ENCODE measurements at places on chromosomes 12 and 14.

DNA sequence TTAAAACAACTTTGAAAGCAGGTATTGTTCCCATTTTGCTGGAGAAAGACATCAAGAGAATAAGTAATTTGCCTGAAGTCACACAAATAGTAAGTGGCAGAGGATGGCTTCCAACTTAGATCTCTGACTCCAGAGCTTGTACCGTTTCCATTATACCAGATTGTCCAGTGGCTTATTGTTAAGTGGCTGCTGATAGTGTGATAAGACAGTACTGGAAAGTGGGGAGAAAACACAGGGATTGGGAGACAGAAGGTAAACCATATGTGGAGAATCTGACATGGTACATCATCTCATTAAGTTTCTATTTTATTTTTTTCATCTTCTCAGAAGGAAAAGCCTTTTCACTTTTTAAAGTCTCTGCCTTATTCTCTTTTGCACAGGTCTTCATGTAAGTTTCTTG lies 108.5 kb downstream of the SRGAP1 start:
- DNase-seq = no peak

DNA sequence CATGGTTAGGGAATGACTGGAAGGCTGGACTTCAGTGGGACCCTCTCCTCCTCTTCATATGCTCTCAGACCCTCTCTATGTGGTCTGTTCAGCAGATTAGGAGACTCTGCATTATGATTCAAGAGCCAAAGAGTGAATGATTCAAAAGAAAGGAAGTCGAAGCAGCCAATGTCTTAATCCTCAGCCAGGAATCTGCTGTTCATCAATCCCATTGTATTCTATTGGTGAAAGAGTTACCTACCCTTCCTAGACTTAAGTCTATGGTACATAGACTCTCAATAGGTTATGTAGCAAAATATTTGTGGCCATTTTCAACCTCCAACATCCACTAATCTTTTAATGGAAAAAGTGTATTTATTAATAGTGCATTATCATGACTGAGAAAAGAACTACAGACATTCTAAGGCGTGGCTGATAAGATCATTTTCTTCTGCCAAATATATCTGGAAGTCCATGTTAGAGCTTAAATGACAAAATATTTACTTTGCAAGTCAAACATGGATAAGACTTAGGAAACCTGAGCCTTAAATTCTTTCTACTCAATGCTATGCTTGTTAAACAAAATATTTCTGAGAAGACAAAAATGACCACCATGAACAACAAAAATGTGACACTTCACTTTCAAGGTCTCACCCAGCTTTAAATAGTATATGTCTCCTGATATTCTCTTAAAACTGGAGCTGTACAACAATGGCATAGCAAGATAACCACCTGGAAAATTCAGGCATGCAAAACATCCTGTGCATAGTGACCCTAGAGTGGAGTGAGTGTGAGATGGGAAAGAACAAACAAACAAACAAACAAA lies 1100.6 kb downstream of the GALC start:
- no peak for DNase-seq

GRCh38 chr12:41979574-41979973 lies 165.1 kb downstream of the GXYLT1 start:
- no peak for DNase-seq

GRCh38 chr12:6354495-6355393 lies 12.9 kb upstream of the TNFRSF1A start:
- DNase-seq = no peak

DNA sequence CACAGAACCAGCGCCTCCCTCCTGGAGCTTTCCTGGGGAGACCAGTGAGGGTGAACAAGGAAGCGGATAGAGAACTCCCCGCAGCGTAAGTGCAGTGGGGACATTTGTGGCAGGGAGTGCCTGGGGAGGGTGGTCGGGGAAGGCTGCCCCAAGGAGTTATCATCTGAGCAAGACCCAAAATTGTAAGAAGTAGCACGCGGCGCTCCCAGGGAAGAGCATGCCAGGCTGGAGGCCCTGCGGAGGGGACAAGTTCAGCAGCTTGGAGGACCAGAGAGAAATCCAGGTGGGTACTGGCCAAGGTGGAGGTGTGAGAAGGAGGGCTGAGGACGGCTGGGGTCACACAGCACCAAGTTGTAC lies 46.2 kb upstream of the RIMBP2 start:
- DNase-seq = no peak

DNA sequence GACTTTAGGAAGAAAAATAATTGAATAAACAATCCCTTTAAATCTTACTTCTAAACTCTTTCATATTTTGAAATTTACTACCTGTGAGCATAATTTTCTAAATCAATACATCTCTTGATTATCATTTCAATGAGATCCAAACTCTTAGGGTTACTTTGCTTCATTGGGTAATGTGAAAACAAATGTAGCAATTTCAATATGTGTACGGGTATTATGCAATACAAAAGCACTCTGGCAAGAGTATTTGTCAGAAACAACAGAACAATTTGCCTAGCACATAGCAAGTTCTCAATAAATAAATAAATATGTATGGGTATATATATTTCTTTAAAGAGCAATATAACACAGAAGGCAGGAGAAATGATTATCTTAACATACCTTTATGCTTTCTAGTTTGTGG lies 77.1 kb downstream of the PLEKHG7 start:
- no peak for DNase-seq

- DNase-seq = no peak
These were observed 111.1 kb downstream of the VEZT start for GRCh38 chr12:95328708-95329107.

- DNase-seq = peak; percentile 67
These were observed 12.7 kb downstream of the TSPAN11 start for GRCh38 chr12:30939234-30939633.

- DNase-seq = no peak
These were observed 50.0 kb upstream of the LYZ start for GRCh38 chr12:69298133-69298532.

DNA sequence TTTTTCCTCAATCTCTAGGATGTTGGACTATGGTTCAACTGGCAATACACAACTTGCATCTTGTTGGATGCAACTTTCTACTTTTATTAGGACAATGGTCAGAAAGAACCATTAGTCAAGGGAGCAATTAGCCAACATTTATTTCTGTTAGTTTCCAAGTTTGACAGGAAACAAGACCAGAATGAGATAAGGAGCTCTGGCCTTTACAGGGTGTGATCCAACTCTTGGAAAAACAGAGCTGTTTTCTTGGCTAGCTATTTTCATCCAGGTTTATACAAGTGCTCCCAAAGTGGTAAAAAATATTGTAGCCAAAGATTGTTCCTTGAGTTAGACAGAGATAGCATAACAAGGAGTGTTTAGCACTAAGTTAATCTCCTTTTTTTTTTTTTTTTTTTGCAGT lies 3.9 kb upstream of the SYNE2 start:
- DNase-seq = no peak

GRCh38 chr12:49976557-49976956 lies 3.8 kb downstream of the AQP6 start:
- DNase-seq = no peak

DNA sequence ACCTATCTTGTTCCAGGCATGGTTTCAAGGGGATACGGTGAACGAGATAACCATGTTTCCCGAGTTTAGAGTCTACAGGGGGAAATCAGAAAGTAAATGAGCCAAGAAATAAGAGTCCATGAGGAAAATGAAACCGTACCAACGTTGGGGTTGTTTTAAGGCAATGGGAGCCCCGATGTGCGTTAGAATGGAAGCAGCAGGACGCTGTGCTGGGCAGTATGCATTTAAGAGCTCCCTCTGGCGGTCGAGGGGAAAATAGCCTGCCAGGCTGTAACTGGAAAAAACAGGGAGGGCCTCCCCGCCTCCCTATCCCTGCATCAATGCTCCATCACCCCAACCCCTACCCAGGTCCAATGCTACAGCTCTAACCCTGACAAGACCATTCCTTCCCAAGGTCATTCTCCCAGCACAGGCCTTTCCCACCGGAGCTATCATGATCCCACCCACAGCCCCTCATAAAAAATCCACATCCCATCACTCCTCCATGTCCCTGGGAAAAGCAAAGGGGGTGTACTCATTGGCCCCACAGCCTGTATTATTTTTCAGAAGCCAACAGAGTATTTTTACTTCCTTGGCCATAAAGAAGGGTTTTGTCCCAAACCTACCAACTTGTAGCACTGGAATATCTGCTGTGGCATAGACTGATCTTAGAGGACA lies 226.3 kb upstream of the NOS1 start:
- DNase-seq = peak; percentile 29

- DNase-seq = no peak
These were observed 75.8 kb upstream of the CNTN1 start for GRCh38 chr12:40616383-40616915.

- no peak for DNase-seq
These were observed 5.8 kb upstream of the NTN4 start for GRCh38 chr12:95796225-95796981.
